ENCODE measurements at places on chromosomes 12 and 14.

DNA sequence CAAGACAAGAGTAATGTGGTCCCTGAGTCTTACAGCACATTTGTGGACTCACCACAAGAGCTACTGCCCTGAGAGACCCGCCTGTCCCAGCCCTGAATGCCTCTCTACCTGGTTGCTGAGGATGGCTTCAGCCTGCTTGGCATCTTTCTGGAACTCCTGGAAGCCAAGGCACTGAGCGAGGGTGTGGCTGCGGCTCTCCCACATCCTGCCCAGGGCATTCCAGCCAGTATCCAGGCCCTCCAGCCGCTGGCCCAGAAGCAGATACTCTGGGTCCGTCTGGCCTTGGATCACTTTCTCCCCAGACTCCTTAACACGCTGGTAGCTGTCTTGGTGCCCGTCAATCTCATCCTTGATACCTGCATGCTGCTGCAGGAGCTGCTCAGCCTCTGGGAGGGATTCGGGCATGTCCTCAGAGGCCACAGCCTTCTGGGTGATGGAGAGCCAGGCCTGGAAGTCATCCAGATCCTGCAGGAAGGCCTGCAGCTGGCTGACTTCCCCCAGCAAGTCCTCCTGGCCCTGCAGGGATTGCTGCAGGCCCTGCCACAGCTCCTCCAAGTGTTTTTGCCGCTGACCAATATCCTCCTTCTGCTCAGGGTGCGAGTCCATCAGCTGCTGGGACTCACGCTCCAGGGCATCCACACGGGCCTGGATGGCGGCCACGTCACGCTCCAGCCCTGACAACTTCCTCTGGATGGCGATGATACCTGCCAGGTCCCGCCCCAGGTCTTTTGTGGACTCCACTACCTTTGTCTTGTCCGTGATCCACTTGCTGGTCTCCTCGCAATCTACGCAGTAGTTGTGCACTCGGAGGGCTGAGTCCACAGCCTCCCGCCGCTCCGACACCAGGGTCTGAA, 82.3 kb downstream of the PLEKHG3 start:
- DNase-seq: no peak

DNA sequence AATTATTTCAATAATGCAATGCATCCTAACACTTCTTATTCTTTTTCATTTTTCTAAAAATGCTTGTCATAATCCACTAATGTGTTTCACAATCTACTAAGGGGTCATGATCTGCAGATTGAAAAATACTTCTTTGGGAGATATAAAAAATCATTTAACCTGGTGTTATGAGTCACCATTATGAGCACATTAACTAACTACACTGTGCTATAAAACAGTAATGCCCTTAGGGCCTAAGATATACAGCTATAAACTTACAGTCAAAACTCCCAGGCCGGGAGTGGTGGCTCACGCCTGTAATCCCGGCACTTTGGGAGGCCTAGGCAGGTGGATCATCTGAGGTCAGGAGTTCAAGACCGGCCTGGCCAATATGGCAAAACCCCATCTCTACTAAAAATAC, 14.2 kb downstream of the ATXN2 start:
- DNase-seq: no peak

DNA sequence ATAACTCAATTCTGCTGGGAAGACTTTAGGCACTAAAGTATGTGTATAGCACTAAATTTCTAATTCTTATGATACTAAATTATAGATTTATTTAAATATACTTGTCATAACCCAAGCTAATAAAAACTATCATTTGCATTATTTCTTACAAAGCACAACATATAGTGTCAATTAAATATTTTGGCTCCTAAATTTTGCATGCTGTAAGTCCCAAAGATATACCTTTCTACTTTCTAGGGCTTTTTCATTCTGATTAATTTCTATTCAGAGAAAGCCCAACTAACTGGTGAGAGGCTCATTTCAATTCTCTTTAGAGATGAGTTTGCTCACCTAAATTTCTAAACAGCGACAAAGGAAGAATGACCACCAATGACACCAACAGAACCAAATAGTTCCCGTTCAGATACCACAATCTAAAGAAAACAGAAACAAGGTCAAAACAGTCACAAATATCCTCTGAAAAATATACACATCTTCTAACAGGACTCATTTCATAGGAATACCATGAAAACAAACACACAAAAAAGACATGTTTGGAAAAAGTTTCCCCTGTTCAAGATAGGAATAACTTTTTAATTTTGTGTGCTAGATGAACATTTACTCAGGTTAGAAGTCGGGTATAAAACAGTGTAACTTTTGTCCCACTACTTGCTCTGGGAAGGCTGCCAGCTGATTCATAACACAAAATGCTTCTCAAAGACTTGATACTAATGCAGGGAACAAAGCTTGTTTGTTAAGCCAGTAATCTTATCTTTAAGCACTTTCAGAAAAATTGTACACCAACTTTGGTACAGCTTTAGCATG, 7.6 kb downstream of the SLC38A2 start:
- no peak for DNase-seq

DNA sequence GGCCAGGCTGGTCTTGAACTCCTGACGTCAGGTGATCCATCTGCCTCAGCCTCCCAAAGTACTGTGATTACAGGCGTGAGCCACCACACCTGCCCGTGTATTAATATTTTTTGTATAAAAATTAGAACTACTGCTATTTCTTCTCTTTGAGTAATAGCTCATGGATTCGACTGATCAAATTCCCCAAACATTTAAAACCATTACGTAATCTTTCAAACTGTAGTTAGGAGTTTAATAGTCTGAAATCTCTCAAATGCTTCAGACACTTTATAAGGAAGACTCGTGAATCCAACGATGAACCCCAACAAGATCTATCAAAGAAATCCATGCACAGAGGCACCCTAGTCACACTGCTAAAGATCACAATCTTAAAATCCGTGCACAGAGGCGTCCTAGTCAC, 16.1 kb downstream of the TECPR2 start:
- DNase-seq: no peak

- DNase-seq: no peak
Measured at GRCh38 chr12:57459750-57460467, at the start of gene GLI1. GLI1 (plus strand) TSS chr12:57459785; CDS start chr12:57463692, 3,907 bp downstream.

GRCh38 chr12:78035901-78036606, 205.4 kb downstream of the NAV3 start:
- no peak for DNase-seq

DNA sequence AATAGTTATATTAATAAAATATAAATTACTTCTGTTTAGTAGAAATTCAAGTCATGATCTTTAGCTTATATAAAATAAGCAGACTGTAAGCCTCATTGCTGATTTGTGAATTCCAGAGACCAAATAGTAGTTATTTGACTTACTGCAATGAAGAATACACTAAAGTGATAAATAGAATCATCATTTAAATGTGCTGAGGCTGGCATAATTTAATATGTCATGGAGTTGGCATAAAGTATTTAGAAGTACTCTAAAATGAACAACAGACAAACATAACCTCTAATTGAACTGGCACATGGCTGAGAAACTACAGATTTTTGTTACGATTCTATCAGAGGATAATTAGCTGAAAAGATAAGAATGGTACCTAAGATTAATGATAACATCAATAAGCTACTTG, 45.7 kb upstream of the TRHDE start:
- DNase-seq: no peak
